ENCODE measurements at places on chromosomes 6 and 20.

DNA sequence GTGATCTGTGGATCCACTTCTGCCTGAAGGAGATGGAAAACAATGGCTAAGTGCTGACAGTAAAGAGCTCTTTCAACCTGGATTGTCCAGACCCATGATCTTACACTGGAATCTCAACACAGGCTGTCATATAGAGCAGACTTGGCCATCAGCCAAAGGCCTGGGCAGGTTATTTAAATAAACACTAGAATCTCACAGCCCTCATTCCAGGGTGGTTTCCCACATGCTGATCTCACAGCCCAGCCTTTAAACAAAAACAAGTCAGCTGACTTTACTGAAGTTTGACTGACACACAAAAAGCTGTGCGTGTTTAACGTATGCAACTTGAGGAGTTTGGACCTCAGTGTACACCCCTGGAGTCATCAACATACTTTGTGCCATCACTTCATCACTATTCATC, 28.4 kb downstream of the SYNDIG1 start:
- no peak for DNase-seq

DNA sequence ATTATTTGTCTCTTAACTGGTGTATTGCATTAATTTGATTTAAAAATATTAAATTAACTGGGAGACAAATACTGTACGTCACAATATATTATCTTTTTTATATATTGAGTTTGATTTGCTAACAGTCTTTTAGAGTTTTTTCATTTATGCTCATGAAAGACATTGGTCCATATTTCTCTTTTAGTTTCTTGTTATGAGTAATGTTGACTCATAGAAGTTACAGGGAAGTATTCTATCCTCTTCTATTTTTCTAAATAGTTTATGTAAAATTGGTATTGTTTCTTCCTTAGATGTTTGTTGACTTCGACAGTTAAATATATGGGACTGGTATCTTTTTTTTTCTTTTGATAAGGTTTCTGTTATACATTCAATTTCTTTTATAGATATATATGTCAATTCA, 1115.6 kb upstream of the CITED2 start:
- DNase-seq, result no peak

DNA sequence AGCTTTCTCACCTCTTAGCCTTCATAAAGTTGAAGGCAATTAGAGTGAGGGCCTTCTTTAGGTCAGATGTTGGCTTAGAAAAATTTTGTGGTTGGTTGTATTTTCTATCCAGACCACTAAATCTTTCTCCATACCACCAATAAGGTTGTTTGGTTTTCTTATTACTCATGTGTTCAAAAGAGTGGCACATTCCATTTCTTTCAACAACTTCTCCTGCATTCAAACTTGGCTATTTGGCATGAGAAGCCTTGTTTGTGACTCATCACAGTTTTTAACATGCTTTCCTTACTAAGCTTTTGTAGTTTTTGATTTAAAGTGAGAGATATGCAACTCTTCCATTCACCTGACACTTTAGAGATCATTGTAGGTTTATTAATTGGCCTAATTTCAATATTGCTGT, 949.6 kb downstream of the TBC1D32 start:
- DNase-seq, result no peak

- DNase-seq, result no peak
Measured at GRCh38 chr6:90758741-90759140, 171.9 kb upstream of the MAP3K7 start.

DNA sequence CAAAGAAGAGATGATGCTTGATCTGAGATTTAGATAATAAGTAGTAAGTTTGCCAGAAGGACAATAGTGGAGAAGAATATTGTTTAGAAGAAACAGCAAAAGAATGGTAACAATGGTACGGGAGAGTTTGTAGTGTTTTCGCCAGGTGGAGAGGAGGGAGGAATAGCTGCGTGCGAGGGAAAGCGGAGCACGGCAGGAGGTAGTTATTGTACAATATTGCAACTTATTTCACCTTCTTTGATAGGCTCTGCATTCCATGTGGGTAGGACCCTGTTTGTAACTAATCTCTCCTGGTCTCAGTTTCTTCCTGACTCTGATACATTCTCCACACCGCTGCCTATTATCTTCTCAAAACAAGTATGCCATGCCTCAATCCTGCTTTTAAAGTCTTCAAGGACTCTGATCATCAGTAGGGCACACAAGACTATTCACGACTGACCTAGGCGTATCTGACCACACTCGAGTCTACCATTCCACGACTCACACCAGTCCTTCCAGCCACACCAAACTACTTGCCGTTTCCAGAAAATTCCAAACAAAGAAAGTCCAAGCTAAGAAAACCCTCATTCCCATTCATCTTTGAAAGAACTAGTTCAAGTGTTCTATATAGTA, 1.1 kb downstream of the PPIL4 start:
- DNase-seq, result no peak

DNA sequence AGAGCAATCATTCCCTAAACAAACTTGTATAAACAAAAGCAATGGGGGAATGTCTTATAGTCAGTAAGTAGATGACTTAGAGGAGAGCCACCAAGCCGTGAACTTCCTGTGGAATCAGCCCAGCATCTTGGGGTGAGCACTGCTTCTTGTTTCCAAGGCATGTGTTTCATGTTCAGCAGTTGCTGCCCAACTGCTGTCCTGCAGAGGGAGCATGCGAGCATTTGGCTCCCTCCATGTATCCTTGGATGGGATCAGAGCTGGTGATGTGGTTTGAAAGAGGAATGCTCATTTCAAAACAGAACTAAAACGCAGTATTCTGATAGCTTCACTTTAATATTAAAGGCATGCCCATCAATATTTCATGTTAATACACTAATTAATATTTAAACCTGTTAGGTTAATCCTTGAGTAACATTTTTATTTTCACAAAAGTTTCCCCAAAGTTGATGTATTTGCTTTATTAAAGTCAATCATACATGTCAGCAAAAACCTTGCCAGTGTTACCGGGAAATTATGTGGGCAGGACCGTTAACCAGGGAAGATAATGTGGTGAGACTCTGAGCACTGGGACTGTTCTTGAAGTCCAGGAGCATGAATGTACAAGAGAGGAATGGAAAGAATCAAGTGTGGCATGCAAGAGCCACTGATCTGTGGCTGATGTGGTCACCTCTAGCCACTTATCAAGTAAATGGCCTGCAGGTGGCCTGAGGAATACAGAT, 172.1 kb upstream of the GGTLC1 start:
- no peak for DNase-seq

DNA sequence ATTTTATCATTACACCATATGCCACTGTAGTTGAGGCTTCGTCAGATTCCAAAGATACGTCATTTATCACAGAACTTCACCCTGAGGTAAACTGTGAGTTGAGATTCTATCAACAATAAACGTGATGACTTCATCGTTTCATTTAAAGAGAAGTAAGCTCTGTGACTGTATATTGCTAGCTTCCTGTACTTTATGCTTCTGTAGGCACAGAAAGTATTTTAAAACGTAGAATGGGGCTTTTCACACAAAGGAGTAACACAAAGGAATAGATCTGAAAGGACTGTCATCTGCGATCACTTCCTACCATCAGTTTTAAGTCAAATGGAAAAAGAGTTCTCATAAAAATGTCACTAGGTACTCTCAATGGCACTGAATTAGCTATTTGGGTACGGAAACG, 234.4 kb upstream of the MCHR2 start:
- DNase-seq, result no peak

GRCh38 chr20:4443016-4443415, 278.7 kb upstream of the PRND start:
- no peak for DNase-seq

- DNase-seq, result no peak
Measured at GRCh38 chr6:124577734-124578281, 384.4 kb upstream of the RNF217 start.

- no peak for DNase-seq
Measured at GRCh38 chr6:165447141-165447540, 137.7 kb upstream of the C6orf118 start.

GRCh38 chr6:108746836-108747575, 101.2 kb upstream of the ARMC2 start:
- no peak for DNase-seq

GRCh38 chr6:108031968-108032367, 42.6 kb downstream of the OSTM1 start:
- DNase-seq, result no peak
